Activated CD8-positive, alpha-beta T cell treated with anti-CD3 and anti-CD28 coated beads for 36 hours (primary cell): ENCODE measurements at places on chromosomes 1 and 21.

- DNase-seq = no peak
These were observed 73.1 kb upstream of the DYNLT5 start for GRCh38 chr1:66679140-66679539.

DNA sequence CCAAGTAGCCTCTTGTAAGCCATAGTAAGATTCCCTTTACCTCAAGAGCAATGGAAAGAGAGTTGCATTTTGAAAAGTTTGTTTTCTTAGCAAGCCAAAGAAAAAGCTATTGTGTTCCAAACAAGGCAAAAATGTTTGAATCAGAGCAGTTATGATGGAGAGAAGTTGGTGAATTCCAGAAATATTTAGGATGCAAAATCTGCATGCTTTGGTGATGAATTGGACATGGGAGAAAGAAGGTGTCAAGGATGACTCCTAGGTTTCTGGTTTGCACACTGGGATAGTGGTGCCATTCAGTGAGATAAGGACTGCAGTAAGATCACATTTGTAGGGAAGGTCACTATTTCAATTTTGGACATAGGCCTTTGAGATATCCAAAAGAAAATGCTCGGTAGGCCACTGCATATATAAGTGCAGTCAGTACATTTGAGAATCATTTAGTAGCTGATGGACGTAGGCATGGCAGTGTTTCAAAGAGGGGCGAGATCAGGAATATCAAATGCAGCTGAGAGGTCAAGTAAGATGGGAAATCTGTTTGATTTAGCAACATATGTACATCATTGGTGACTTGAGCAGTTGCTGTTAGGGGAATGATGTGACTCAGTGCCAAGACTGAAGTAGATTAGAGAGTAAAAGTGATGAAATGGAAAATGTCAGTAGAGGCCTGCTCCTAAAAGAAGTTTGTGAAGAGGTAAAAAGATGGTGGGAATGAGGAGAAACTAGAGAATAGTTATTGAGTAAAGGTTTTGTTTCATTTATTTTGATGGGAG, 33.9 kb upstream of the GPR25 start:
- DNase-seq = no peak

- DNase-seq = no peak
These were observed 58.9 kb downstream of the ATP1A1 start for GRCh38 chr1:116431870-116432500.

GRCh38 chr1:225762002-225762441, 15.6 kb upstream of the SRP9 start:
- DNase-seq = no peak

GRCh38 chr1:101079341-101079740, 53.8 kb upstream of the DPH5 start:
- no peak for DNase-seq

DNA sequence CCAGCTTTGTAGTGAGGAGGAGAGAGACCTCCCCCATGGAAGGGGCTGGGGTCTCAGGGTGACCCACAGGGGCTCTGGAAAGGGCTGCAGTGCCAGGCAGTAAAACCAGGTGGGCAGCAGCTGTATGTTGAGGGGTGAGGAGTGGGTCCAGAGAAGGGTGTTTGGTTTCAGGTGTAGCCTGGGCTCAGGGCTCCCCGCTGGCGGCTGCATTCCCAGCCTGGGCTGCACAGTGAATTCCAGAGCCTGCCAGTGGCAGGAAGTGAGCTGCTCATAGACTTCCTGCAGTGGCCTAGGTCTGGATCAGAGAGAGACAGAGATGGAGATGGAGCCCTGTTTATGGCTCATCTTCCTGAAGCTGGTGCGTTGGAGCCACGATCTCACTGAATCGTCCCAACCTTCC, 356.4 kb downstream of the PTPRU start:
- DNase-seq = no peak

DNA sequence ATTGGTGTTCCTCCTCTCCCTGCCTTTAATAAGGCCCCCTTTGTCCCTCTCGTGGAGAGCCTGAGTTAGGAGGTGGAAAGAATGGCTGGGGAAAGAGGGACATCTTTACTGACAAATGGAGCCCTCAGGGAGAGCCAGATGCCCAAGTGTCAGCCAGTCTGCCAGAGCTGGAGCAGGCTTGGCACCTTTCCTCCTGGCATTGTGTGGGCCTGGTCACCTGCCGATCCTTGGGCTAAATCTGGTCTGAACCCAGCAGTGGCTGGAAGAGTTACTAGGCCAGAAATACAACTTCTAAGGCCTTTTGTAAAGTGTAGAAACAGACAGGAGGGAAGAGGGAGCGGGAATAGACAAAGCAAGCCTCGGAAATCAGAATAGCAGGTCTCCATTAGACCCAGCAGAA, 24.9 kb downstream of the VANGL1 start:
- no peak for DNase-seq

DNA sequence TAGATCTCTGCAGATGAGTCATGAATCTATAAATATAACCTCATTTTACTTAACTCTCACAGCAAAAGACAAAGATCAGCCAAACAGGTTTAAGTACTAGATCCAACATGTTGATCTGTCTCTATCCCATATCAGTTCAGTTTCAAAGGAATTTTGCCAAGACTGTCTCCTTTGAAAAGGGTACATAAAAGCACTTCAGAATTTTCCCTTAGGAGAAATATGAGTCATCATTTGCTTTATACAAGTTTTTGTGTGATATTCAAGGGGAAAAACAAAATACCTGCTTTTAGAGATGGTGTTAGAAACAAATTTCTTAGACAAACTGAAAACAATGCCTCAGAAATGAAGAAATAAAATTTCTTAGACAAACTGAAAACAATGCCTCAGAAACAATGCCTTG, 73.5 kb upstream of the LRRC7 start:
- no peak for DNase-seq

GRCh38 chr1:38529391-38529790, 330.2 kb downstream of the RRAGC start:
- DNase-seq = no peak

DNA sequence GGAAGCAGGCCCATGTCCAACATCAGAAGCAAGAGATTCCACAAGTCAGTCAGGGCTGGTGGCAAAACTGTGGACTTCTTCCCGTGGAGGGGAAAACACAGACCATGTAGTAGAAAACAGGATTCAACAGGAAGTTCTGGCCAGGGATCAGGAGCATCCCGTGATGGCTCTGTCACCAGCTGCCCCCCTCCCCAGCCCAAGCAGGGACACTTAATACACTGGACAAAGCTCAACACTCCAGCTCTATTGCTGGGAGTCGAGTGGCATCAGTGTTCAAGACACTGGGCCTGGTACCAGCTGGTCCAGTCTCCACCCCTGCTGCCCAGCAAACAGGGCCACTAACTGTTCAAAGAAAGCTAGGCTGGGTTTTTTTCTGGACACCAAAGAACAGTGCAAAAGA, 3.7 kb downstream of the SLC45A3 start:
- DNase-seq = no peak

- DNase-seq = peak; percentile 11
These were observed 255.9 kb downstream of the FAF1 start for GRCh38 chr1:50704126-50704525.

GRCh38 chr1:79852004-79852403, 845.5 kb upstream of the ADGRL4 start:
- DNase-seq = no peak

- no peak for DNase-seq
These were observed 100.2 kb downstream of the DPYD start for GRCh38 chr1:97820470-97821188.

DNA sequence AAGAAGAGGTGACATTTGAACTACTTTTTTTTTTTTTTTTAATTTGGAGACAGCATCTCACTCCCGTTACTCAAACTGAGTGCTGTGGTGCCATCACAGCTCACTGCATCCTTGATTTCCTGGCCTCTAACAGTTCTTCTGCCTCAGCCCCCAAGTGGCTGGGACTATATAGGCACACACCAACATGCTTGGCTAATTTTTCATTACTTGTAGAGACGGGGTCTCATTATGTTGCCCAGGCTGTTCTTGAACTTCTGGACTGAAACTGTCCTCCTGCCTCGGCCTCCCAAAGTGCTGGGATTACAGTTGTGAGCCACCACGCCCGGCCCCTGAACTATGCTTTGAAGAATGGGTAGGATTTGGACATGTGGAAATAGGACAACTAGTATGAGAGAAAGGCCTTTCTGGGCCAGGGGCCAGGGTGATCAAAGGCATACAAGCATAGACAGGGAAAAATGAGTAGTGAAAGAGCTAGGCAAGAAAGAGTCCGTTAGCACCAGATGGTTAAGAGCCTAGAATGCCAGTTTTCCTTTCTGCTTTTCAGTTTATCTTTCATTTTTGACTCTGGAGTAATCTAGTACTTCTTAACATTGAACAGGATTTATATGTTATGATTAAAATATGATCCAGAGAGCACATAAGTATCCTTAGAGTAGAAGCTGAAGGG, 6.3 kb downstream of the RABGAP1L start:
- DNase-seq = no peak

- no peak for DNase-seq
These were observed 427 bp downstream of the WNT3A start for GRCh38 chr1:228007049-228007800.

GRCh38 chr1:46043458-46044017, 88.9 kb downstream of the PIK3R3 start:
- DNase-seq = no peak

DNA sequence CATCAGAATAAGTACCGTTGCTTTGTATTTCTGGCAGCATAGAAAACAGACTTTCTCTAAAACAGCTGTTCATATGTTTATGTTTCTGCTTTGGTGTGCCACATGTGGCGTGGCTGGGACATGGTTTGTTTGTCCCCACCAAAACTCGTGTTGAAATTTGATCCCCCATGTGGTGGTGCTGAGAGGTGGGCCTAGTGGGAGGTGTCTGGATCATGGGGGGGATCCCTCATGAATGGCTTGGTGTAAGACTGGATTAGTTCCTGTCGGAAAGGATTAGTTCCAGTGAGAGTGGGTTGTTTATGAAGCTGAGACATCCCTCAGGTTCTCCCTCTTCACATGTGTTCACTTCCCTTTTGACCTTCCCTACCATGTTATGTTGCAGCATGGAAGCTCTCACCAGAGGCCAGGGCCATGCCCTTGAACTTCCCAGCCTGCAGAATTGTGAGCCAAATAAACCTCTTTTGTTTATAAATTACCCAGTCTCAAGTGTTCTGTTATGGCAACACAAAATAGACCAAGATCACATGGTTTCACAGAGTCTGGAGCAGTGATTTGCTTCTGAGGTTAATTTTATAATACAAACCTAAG, 17.9 kb upstream of the H3-3A start:
- DNase-seq = no peak

DNA sequence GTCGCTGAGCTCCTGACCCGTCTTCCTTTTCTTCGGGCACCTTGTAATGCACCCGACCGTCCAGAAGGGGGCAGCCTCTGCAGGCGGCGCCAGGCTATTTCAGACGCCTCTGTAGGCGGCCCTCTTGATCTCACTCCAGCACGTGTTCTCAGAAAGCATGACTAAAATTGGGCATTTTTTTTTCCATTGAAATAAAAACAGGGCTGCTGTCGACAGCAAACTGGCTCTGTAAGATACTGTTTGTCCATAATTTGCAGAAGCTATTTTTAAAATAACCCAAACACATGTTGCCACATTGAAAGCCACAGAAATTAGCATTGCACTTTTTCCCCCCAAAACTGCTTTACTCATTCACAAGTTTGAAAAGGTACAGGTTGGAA, 78.0 kb downstream of the STUM start:
- peak; percentile 89 for DNase-seq

DNA sequence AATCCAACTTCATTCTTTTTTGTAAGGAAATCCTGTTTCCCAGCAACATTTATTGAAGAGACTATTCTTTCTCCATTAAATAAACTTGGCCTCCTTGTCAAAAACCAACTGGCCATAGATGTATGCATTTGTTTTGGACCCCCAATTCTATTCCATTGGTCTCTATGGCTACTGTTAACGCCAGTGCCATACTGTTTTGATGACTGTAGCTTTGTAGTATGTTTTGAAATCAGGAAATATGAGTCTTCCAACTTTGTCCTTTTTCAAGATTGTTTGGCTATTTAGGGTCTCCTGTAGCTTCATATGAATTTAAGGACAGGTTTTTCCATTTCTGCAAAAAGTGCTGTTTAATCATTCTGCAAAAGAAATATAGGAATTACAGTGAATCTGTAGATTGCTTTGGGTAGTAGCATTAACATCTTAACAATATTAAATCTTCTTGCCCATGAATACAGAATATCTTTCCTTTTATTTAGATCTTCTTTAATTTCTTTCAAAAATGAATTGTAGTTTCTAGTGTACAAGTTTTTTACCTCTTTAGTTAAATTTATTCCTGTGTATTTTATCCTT, 61.3 kb downstream of the ITGB3BP start:
- DNase-seq = no peak

DNA sequence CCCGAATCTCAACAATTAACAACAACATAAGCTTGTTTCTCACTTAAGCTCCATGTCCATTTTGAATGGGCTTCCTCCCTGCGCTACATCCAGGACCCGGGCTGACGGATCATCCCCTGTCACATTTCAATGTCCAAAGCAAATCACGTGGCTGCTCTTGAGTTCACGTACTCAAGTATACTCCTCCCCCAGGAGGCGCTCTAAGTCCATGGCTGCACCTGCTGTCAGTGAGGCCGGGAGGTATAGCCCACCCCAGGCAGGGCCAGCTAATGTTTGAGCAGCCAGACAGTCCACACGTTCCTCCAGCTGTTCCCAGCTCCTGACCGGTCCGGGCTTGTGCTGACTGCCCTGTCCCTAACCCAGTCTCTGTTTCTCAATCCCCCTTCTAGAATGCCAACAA, 220.8 kb downstream of the SLC35F3 start:
- DNase-seq = peak; percentile 75

DNA sequence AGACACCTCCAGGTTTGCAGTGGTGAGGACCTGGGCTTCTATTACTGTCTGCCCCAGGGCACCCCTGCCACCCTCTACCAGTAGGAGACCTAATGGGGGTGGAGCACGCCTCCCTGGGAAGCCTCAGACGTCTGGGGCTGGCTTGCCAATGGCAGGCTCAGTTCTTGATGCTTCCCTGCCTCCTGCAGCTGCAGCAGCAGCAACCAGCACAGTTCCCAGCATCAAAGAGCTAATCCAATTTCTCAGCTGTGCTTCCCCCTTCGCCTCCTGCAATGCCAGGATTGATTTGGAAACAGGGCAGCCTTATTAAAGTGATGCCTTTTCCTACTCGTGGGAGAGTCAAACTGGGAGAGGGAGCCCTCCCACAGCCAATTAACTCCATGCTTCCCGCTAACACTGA, 8.2 kb downstream of the SYT2 start:
- DNase-seq = no peak

- DNase-seq = peak; percentile 77
These were observed 122.8 kb upstream of the IVNS1ABP start for GRCh38 chr1:185439727-185440415.

- no peak for DNase-seq
These were observed 27.6 kb upstream of the NBL1 start for GRCh38 chr1:19616489-19616888.

DNA sequence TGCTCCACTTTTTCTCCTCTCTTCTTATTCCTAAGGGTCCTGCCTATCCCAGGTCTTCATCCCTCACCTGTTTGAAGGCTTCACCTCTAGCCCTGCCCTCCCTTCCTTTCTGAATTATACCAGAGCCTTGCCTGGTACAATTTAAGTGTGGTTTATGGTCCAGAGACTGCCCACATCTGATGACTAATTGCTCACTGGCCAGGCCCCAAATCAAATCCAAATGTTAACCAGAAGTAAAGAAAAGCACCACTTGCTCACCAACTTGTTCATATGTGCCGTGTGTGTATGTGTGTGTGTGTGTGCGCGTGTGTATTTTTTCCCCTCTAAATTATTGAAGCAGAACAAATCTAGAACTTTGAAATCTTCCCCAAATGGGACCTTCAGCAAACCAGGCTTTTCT, 26.4 kb downstream of the MYOM3 start:
- no peak for DNase-seq

- DNase-seq = no peak
These were observed 356.3 kb upstream of the DPYD start for GRCh38 chr1:98277118-98277517.
